ENCODE measurements at places on chromosomes 11 and 22. TPM values are rescaled to one million over a fixed set of nuclear protein-coding genes. Genes with fewer than 3 reads are reported as not detected.

DNA sequence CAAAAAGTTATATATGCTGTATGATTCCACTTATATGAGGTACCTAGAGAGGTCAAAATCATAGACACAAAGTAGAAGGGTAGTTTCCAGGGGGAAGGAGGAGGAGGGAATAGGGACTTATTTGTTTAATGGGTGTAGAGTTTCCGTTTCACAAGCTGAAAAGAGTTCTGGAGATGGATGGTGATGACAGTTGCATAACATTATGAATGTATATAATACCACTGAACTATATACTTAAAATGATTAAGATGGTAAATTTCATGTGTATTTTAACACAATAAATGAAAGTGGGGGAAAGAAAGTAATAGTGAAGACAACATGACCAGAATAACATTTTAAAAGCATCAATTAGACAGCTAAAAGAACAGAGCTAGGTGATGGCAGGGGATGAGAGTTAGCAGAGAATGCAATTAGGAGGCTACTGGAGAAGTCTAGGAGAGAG is 51.2 kb downstream of the MRTFA start:
- DNase-seq, result no peak
- H3K36me3 ChIP-seq, result no peaks in the 10 kb centered on the region
- H3K27me3 ChIP-seq, result no peaks in the 10 kb centered on the region
- no peak overlapping the region for H3K27ac ChIP-seq
- peaks cover 26% of the 10 kb centered on the region for H3K4me1 ChIP-seq
- H3K4me3 ChIP-seq, result no peak overlapping the region

GRCh38 chr22:45889539-45890350 is 87.2 kb downstream of the WNT7B start:
- DNase-seq, result peak; percentile 31
- no peaks in the 10 kb centered on the region for H3K36me3 ChIP-seq
- H3K4me3 ChIP-seq, result no peak overlapping the region
- no peaks in the 10 kb centered on the region for H3K27me3 ChIP-seq
- peaks cover 4% of the 10 kb centered on the region for H3K4me1 ChIP-seq
- H3K27ac ChIP-seq, result no peak overlapping the region

The POU2AF2 gene
- not detected for total RNA-seq

- no peak overlapping the region for H3K4me3 ChIP-seq
- no peak overlapping the region for H3K27ac ChIP-seq
- H3K36me3 ChIP-seq, result no peaks in the 10 kb centered on the region
- DNase-seq, result no peak
- H3K27me3 ChIP-seq, result no peaks in the 10 kb centered on the region
Observed at GRCh38 chr11:13215149-13215548, 62.4 kb upstream of the BMAL1 start.

GRCh38 chr11:47057365-47057764 is 119.3 kb downstream of the ARFGAP2 start:
- no peaks in the 10 kb centered on the region for H3K27me3 ChIP-seq
- no peaks in the 10 kb centered on the region for H3K36me3 ChIP-seq
- DNase-seq, result no peak
- H3K4me3 ChIP-seq, result no peak overlapping the region

GRCh38 chr11:64856382-64857227 is 12.2 kb upstream of the CDC42BPG start:
- peaks cover 4% of the 10 kb centered on the region for H3K4me1 ChIP-seq
- H3K4me3 ChIP-seq, result no peak overlapping the region
- peaks cover 18% of the 10 kb centered on the region for H3K36me3 ChIP-seq
- peak overlapping the region; percentile 26 for H3K27ac ChIP-seq

The PRR33 gene
- total RNA-seq, result not detected

The GAL3ST1 gene
- 1.4 TPM for total RNA-seq

DNA sequence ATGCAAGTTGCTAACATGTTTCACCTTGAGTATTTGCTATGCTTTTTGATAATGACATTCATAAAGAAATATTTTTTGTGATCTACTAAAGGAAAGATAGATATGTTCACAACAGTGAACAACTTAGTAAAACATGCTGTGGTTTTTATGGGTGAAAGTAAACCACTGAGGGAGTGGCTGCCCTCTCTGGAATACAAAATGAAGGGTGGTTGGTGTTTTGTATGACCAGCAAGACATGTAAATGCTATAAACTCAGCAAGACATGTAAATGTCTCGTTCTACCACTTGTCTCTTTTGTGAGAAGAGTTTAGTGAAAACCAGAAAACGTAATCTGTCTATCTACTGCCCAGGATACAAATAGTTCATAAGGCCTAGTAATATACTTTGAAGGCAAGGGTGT is 7.6 kb upstream of the AMPD3 start:
- H3K27me3 ChIP-seq, result no peaks in the 10 kb centered on the region
- H3K4me3 ChIP-seq, result no peak overlapping the region
- DNase-seq, result no peak
- H3K36me3 ChIP-seq, result no peaks in the 10 kb centered on the region

Measured in thyroid gland (tissue), 4 donors.